ENCODE measurements at places on chromosomes 7 and 10.
A peak's percentile ranks its signal among the peaks of the same experiment; 100 is the strongest.

DNA sequence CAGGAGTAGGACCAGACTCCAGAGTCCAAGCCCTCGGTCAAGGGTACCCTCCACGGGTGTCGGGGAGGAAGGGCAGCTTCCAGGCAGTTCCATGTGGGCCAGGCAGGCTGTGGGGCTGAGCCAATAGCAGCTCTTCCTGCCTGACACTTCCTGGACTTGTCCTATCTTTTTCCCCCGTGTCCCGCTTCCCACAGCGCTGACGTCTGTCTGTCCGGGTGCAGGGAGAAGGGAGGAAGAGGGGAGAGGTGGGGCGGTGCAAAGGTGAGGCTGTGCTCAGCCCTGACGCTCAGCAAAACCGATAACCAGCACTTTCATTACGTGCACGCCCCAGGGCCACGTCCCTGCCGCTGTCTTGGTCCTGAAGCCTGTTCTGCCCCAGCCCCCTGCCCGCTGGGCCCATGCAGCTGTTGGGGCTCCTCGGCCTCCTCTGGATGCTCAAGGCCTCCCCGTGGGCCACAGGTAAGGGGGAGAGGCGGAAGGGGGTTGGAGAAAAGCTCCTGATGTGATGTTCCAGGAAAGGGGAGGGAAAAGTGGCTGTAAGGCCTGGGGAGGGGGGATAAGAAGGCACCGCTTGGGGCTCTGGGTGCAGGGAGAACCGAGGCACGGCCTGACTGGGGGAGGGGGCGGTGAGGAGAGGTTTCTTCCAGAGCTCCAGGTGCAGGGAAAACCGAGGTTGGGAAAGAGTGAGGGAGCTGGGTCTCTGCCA, at the start of gene MUC3A:
MUC3A (plus strand) TSS at position 308 of the 706 bp plus-strand sequence; CDS start at position 399, 91 bp downstream.
- DNase-seq, result no peak

GRCh38 chr10:62348029-62348428, 26.1 kb upstream of the ZNF365 start:
- DNase-seq, result no peak

DNA sequence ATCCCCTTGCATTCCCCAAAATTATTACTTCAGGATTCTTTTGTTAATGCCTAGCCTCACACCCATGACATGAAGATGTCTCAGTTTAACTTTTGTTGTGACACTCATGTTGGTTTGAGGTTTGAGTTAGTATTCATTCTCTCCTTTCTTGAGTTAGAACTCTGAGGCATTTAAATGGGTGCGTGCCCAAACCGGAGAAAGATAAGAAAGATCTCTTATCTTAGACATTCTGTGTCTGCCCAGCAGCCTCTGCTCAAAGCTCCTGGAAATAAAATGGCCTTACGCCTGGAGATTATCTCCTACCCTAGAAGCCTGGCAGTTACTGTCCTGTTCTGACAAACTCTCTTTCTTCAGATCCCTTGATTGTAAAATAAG, 26.3 kb downstream of the WBP1L start:
- DNase-seq, result no peak

DNA sequence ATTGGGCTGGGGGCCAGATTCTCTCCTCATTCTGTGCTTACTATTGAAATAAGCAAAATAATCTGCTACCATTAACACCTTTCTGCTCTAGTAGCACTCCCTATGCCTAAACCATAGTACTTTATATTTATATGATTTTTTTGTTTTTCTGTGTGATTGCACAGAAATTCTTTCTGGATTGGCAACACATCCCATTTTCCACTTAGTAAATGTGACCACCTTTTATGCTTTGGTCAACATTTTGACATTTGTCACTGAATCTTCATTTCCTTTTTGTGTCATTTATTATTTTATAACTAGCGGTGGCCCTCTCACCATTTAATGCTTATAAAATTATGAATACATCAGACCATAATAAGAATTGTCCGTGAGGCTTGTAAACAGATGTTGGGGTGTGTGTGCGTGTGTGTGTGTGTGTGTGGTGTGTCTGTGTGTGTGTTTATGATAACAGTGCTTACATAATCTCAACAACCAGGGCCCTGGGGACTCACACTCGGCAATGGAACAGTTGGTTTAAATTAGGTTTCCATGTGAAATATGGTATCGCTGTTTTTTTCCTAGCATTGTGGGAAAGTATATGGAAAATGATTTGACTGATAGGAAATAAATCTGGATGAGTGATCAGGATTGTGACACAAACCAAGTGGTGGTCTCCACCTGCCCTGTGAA, 138.9 kb downstream of the NOC3L start:
- DNase-seq, result no peak

GRCh38 chr10:4721999-4722753, 103.8 kb upstream of the AKR1E2 start:
- DNase-seq, result no peak

DNA sequence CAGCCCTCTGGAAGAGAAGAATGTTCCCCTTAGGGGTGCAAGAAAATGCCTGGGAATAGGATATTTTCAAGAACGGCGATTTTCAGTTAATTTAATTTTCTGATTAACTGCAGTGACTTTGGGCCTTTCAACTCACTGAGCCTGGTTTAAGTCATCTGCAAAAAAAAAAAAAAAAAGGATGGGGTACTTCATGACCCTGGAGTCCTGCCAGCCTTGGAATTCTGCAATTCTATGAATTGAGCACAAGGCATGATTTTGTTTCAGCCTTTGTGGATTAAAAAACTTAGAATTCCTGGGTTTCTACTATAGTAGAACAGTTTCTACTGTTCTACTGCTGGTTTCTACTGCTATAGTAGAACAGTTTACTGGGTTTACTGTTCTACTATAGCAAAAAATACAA, 58.3 kb upstream of the CALD1 start:
- DNase-seq, result no peak

DNA sequence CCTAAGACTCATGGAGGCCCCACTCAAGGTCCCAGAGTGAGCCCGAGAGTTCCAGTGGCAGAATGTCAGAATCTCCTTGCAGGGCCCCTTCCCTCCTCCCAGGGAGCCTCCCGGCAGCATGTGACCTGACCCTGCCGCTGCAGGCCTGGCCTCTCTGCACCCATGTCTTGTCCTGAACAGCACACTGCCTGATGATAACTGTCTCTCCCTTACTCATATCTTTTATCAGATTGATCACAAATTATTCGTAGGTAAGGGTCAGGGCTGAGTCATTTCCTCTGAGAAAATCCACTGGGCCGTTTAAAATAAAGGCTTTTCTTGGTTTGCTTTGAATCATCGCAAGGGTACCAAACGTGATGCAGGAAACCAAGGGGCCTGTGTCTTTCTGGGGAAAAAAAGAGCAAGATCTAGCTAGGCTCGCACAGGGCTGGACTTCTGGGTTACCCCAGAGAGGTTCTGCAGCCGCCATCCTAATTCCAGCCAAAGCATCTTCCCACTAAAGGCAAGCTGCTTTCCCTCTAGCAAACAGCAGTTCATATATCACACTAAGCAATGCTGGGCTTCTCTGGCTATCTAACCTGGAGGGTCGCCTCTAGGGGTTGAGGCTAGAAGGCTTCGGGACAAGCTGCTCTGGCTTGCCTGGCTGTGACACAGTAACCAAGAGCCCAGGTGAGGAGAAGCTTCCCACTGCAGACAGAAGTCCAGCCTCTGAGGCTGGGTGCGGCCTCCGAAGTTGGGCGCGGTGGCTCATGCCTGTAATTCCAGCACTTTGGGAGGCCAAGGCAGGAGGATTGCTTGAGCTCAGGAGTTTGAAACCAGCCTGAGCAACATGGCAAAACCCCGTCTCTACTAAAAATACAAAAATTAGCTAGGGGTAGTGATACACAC, 104.9 kb downstream of the SPDYE5 start:
- DNase-seq, result no peak

DNA sequence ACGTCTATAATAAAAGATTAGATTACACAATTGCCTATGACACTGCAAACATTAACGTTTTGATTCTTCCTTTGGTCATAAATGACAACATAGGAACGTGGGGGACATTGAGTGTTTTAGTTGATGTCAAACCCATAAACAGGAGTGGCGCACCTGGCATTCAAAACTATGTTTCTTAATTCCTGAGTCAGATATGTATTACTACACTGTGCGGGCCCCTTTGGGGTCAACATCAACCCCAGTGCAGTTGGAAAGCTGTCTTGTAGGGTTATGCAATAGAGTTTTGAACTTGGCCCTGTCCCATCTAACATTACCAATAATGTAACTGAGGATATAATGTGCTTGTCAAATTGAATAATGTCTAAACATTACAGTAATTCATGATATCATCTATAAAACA, 156.5 kb downstream of the CSTF2T start:
- DNase-seq, result no peak

- DNase-seq, result peak; percentile 14
Observed at GRCh38 chr7:131338173-131338572, 10.5 kb downstream of the MKLN1 start.

GRCh38 chr7:133117452-133117851, 35.6 kb upstream of the CHCHD3 start:
- DNase-seq, result no peak

DNA sequence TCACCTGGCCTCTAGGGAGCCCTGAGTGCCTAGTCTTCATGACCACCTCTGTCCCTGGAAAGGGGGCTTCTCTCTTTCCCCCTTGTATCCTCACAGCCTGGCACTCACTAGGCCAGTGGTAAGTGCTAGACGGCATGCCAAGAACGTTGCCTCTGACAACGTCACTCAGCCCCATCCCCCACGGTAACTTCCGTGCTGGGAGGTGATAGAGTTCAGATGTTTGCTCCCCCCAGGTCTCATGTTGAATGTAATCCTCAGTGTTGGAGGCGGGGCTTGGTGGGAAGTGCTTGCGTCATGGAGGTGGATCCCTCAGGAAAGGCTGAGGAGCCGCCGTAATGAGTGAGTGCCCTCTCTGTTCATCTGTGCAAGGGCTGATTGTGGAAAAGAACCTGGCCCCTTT, 343.3 kb upstream of the MKI67 start:
- no peak for DNase-seq

GRCh38 chr7:119916501-119916900, 356.5 kb upstream of the KCND2 start:
- DNase-seq, result no peak

GRCh38 chr10:57905861-57906260, 361.8 kb downstream of the IPMK start:
- DNase-seq, result no peak

- no peak for DNase-seq
Observed at GRCh38 chr7:131537571-131537978, 18.9 kb downstream of the PODXL start.

DNA sequence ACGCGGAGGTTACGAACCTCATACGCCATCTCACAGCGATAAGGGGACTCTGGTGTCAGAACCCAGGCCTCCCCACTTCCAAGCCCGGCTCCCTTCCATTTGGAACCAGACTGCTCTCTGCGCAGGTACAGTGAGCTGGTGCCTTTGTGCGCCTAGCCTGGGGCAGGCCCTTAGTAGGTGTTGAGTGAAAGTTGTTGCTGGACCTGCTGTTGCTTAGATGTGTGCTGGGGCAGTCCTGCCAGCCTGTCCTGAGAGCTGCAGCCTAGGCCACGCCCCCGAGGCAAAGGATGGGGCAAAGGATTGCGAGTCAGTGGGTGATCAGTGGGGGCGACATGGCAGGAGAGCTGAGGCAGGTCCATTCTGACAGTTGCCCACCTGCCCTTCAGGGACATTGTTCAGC, 72.5 kb upstream of the BTBD16 start:
- DNase-seq, result no peak

DNA sequence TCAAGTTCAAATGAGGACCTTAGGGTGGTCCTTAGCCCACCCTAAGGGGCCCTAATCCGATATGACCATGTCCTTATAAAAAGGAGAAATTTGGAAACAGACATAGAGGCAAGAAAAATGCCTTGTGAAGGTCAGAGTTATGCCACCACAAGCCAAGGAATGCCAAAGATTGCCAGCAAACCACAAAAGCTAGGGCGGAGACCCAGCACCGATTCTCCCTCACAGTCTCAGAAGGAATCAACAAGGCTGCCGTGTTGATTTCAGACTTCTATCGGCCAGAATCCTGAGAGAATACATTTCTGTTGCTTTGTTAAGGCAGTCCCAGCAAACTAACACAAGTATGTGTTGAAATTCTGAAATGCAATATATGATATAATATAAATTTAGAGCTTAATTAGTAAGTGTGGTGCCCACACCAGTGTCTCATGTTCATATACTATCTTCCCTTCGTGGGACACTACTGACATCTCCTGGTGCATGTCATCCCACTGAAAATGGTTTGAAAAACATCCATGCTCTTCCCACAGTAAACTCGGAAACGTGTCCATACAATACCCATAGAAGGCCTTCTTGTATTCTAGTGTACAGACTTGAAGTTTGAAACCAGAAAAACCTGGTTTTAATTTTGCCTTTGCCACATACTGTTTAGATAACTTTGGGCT, 349.0 kb downstream of the TNS3 start:
- DNase-seq, result no peak

DNA sequence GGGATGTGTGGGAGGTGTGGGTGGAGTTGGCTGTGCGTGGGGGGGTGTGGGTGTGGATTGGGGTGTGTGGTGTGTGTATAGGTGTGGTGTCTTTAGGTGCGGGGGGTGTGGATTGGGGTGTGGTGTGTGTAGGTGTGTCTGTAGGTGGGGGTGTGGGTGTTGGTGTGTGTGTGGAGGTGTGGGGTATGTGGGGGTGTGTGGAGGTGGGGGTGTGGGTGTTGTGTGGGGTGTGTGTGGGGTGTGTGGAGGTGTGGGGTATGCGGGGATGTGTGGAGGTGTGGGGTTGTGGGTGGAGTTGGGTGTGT, 33.9 kb downstream of the SPDYE17 start:
- DNase-seq, result no peak

GRCh38 chr7:132328760-132329159, 247.5 kb downstream of the PLXNA4 start:
- no peak for DNase-seq

DNA sequence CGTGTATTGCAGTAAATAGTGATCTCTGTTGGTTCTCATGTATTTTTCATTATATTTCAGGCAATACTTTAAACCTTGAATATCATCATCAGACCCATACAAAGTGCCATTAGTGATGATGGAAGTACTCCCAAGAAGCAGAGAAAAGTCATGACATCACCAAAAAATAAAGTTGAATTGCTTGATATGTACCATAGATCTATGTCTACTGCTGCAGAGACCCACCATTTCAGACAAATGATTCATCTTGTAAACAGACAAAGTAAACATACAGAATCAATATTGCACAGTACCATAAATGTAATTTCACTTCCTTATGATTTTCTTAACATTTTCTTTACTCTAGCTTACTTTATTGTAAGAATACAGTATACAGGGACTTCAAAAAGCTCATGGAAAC, 347.8 kb downstream of the IPMK start:
- no peak for DNase-seq

DNA sequence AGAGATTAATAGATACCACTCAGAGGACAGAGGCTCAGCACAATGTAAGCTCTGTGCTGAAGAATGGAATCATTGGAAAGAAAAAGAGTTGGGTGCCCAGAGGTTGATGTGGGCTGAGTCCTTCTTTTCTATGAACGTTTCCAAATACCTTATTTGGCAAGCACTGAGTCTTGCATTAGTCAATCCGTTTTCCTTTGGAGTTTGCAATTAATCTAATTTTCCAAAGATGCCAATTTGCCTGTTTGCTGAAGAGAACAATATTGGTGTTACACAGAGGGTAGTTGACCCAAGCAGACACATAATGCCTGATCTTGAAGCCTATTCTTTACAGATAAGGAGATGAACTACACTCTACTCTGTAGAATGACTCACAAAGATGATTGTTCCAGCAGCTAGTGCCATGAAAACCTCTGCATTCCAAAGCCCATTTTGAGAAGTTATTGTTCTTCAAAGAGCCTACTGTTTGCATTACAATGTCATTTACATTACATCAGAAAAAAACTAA, 55.4 kb upstream of the MET start:
- DNase-seq, result no peak

GRCh38 chr10:102597131-102597991, 46.9 kb upstream of the TRIM8 start:
- no peak for DNase-seq

GRCh38 chr7:84454174-84454959, 259.8 kb upstream of the SEMA3A start:
- DNase-seq, result no peak

- DNase-seq, result no peak
Observed at GRCh38 chr10:17161775-17162174, 32.2 kb upstream of the CUBN start.

All from CD8-positive, alpha-beta T cell (primary cell).